ENCODE measurements at places on chromosomes 13 and 19. TPM values are rescaled to one million over a fixed set of nuclear protein-coding genes. Genes with fewer than 3 reads are reported as not detected.

Gene FPR1
- not detected for total RNA-seq

Gene PSG1
- total RNA-seq = 0.76 TPM

Gene FSD1
- 4.7 TPM for total RNA-seq

Gene PGLYRP2
- 0.53 TPM for total RNA-seq

Gene PRODH2
- total RNA-seq = not detected

Gene MAU2
- 41.4 TPM for total RNA-seq

Gene PDX1
- not detected for total RNA-seq

Gene NLRP11
- not detected for total RNA-seq

Gene ADGRE2
- total RNA-seq = 0.33 TPM

Gene CGB3
- total RNA-seq = not detected

Gene NEK5
- 0.97 TPM for total RNA-seq

Gene CAMSAP3
- 7.4 TPM for total RNA-seq

DNA sequence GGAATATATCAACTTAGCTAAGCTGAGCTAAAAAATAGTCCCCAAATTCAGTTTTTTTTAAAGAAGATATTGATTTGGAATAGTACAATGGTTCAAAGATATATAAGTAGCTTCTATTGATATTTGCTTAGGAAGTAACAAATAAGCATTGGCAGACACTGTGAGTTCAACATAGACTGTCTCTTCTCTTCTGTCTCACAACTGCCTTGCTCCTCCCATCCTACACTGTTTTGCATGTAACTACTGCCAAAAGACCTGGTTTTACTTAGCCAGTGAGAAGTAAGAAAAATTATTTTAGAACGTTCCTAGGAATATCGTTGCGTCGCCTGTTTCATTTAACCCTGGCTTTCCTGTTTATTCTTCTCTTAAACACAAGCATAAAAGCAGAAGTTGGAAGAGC lies 859.0 kb upstream of the SPRY2 start:
- no peak for ATAC-seq

GRCh38 chr19:38266981-38267597 lies 2.7 kb downstream of the SPINT2 start:
- peak; percentile 18 for ATAC-seq

- ATAC-seq = no peak
These were observed 435.1 kb downstream of the ZNF536 start for GRCh38 chr19:30807278-30807677.

DNA sequence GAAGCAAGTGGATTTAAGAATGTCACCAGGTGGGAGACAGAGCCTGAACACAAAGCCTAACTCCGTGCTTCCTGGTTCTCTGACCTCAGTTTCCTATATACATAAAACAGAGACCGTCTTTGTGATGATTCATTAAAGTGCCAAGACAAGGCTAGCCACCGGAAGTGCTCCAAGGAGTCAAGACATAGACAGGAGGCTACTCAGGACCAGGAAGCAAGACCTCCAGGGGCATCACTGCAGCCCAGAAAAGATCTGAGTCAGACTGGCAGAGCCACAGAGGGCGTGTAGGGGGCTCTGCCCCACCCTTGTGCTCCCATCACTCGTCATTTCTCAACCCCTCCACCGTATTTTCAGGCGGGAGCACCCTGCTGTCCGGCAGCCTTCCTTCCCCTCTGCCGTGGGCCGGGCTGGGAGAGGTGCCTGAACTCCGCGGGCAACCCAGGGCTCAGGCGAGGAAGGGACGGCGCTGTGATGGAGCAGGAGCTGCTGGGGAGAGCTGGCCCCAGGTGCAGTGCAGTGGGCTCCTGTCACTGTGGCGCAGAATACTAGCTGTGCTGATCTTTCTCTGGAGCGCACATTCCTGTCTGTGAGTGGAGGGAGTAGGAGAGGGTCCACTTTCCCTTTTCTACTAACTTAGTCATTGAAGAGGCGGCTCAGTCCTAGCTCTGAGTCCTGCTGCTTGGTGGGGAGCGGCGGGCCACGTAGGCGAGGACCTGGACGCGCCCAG lies 134.7 kb upstream of the GPR12 start:
- ATAC-seq = no peak

DNA sequence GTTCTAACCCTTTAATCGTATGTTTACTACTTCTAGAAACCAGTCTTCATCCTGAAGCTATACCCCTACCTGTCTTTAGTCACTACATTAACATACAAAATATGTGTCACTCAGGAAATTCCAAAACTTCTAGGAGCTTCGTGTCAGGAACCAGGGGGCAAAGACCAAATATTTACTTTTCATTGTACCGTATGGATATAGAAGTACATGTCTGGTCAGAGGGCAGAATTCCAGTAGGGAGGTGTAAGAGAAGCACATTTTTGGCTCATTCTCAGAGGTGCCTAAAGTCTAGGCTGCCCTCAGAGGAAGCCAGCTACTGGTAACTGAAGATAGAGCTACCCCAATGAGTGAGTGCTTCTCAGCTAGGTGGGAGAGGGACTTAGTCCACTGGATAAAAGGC lies 320.7 kb downstream of the DIAPH3 start:
- no peak for ATAC-seq

- no peak for ATAC-seq
These were observed 808.9 kb downstream of the DIAPH3 start for GRCh38 chr13:59354665-59355369.

DNA sequence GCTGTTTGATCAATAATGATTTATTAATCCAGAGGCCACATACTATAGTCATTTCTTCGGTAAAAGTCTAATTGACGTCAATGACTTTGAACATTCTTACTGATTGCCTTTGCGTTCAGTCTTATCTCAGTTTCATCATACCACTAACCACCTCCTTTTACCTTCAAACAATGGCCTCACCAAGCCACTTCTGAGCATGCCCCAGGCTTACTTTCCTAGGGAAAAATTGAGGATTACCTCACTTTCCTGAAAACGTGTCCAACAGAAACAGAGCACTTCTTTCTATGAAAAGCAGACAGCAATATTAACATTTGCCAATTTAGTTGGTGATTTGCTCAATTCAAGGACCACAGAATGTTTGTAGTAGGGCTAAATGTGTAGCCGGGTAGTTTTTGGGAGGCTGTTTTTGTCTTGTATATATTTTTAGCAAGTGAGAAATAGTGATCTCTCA lies 157.6 kb downstream of the KLF5 start:
- ATAC-seq = no peak

GRCh38 chr13:25175026-25175425 lies 2.9 kb upstream of the AMER2 start:
- ATAC-seq = no peak

- ATAC-seq = no peak
These were observed 6.7 kb downstream of the SUGT1 start for GRCh38 chr13:52659340-52659739.

DNA sequence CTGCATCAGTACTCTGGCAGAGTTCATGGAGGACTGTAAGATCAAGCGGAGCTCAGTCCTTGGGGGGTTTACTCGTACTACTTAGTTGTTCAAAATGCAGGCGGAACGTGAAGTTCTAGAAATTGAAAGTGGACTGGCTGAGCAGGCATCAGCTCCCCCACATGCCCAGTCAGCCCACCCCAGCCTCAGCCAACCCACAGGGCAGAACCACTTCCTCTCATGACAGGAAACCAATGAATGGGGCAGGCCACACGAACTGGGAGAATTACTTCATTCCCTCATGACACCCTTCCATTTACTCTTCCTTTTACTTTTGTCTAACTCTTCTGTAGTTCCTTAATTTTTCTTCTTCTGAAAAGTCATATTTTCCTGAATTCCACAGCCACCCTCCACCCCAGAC lies 71.9 kb downstream of the FLT1 start:
- ATAC-seq = no peak

- no peak for ATAC-seq
These were observed 1141.6 kb upstream of the MIR17HG start for GRCh38 chr13:90205911-90206310.

DNA sequence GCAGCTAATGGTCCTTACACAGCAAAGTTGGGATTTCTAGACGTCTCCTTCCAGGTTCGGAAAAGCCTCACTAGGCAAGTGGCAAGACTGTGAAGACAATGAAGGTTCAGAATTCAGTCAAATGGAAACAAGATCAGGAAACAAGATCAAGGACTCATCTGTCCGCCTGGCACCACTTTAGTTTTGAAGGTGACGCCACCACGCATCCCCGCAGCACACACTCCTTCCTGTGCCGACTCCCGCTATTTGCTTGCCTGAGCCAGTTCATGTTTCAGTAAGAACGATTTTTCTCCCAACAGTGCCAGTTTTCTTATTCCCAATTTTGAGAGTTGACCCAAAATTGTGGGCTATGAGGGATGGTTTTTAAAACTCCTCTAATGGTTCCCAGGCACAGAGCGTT lies 41.4 kb downstream of the MPHOSPH8 start:
- ATAC-seq = no peak

DNA sequence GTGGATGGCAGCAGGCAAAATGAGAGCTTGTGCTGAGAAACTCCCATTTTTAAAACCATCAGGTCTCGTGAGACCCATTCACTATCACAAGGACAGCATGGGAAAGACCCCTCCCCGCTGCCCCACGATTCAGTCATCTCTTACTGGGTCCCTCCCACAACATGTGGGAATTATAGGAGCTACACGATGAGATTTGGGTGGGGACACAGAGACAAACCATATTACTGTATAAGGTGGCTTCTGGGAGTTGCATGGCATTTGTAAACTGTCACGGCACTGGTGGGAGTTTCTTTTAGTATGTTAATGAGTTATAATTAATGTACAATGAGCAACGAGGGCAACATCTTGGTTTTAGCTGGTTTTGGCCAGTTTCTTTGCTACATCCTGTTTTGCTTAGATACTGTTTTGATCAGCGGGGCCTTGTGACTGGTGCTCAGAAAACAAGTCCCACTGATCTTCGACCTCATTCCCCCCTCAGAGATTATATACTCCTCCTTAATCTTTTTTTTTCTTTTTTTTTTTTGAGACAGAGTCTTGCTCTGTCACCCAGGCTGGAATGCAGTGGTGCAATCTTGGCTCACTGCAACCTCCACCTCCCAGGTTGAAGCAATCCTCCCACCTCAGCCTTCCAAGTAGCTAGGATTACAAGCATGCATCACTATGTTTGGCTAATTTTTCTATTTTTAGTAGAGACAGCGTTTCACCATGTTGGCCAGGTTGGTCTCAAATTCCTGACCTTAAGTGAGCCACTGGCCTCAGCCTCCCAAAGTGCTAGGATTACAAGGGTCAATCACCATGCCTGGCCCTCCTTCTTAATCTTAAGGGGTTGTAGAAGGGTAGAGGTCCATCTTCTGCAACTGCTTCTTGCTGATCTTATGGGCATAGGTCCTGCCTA lies 21.3 kb upstream of the ZNF599 start:
- no peak for ATAC-seq

DNA sequence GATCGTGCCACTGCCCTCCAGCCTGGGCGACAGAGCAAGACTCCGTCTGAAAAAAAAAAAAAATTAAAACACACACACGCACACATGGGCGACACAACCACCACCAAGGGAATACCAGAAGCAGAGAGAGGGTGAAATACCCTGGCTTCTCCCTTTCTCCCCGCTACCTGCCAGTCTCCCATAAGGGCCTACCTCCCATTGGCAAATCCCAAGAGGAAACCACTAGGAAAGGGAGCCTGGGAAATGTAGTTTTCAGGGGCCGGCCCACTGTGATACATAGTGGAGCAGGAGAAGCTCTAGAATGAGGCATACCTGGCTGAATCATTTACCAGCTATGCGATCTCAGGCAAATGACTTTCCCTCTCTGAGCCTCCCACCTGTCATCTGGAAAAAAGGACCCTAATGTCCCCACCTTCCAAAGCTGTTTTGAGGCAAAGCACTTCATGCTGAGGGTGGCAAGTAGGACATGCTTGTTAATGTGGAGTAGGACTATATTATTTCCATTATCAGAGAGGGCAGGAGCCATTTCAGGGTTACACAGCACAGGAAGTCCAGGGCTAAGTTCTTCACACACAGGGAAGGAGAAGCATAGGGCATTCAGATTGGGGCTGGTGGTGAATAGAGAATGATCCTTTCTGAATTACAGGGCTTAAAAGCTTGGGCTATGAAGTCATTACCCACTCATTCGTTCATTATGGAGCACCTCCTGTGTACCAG lies 14.3 kb upstream of the HNRNPUL1 start:
- no peak for ATAC-seq

- ATAC-seq = peak; percentile 89
These were observed 10.7 kb upstream of the CEACAM3 start for GRCh38 chr19:41785653-41786052.

DNA sequence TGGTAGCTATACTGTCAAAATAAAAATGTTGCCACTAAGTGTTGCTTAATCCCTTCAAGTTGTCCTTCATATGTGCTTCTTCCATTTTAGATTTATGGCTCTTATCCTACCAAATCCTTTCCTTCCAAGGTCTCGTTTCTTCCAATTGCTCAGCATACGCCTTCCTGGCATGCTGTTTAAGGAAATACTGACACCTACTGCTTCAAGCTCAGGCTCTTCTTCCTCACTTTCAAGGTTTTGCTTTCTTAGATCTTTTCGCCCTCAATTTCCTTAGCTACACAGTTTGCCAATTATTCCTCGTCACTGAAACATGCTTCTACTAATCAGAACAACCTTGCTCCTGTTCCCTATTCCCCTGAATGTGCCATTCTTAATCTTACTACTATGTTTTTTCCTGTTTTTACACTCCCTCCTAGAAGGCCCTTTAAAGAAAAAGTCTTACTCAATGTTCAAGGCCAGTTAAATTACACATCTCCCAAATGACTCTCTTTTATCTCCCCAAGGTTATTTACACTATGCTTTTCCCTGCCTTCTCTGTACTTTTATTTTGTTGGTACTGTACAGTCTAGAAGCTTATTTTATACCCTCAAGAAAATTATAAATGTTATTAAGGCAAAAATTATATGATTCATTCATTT lies 343.1 kb downstream of the MZT1 start:
- ATAC-seq = no peak

DNA sequence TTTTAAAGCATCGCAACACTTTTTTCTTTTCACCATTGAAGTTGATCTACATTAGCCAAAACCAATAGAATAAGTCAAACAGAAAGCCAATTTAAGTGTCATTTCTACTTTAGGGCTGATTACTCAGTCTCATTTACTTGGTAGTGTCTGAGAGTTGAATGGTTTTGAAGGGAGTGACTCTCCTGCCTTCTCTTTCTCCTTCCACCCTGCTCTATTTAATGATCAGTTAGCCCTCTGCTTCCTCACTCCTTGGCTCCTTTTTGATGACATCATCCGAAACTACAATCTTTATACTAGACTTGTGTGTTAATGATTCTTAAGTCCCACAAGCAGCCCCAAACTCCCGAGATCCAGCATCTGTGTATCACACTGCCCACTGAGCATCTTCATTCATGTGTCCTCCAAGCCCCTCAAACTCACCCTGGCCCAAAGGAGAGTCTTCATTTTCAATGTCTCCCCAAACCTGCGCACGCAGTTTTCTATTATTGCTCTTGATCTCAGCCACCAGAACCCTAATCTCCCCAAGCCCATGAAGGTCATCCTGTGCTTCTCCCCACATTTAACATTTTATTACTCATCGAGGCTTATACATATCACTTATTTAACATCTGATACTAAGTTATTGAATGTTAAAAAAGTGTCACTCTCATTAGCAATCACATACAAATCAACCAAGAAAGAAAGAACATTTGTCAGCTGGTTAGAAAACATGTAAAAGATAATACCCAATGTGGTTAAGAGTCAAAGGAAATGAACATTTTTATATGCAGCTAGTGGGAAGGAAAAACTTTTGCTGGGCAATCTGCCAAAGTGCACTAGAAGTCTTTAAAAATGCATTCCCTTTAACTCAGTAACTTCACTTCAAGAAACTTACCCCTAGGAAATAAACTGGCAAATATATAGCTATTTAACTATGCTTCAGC lies 32.2 kb upstream of the ARGLU1 start:
- ATAC-seq = peak; percentile 6

- no peak for ATAC-seq
These were observed 22.0 kb downstream of the ZNF235 start for GRCh38 chr19:44282846-44283245.

- no peak for ATAC-seq
These were observed 282.4 kb downstream of the MYO16 start for GRCh38 chr13:108911807-108912206.

Data from motor neuron (in vitro differentiated cells).